NCI-H2081 treated with DMSO at 0.1 percent for 48 hours (cell line): ENCODE measurements at places on chromosomes 4 and X.

GRCh38 chr4:134668237-134668636, 466.6 kb upstream of the PABPC4L start:
- no peak for DNase-seq

GRCh38 chrX:57821703-57822387, 88.4 kb downstream of the ZXDA start:
- DNase-seq = no peak

GRCh38 chrX:48736303-48736702, 25.2 kb upstream of the GLOD5 start:
- no peak for DNase-seq

- no peak for DNase-seq
Observed at GRCh38 chr4:119010909-119011606, 122.4 kb downstream of the SYNPO2 start.

GRCh38 chr4:79178760-79179159, 147.1 kb downstream of the NAA11 start:
- no peak for DNase-seq

GRCh38 chr4:176791591-176792325, 964 bp downstream of the VEGFC start:
- DNase-seq = no peak

DNA sequence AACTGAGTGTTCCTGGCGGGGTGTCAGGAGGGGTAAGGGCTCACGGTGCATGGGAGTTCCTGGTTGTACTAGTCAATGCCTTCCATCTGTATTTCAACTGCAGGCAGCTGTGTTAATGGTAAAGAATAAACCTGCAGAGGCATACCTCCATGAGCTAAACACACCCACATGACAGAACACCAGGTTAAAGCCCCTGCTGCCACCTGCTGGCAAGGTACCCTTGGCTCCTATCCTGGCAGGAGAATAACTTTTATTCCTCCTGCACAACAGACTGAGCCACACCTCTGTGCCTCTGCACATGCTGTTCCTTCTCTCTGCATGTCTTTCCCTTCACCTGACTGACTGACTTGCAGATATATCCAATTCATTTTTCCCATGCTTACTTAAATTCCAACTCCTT, 11.1 kb downstream of the ITIH6 start:
- DNase-seq = no peak

DNA sequence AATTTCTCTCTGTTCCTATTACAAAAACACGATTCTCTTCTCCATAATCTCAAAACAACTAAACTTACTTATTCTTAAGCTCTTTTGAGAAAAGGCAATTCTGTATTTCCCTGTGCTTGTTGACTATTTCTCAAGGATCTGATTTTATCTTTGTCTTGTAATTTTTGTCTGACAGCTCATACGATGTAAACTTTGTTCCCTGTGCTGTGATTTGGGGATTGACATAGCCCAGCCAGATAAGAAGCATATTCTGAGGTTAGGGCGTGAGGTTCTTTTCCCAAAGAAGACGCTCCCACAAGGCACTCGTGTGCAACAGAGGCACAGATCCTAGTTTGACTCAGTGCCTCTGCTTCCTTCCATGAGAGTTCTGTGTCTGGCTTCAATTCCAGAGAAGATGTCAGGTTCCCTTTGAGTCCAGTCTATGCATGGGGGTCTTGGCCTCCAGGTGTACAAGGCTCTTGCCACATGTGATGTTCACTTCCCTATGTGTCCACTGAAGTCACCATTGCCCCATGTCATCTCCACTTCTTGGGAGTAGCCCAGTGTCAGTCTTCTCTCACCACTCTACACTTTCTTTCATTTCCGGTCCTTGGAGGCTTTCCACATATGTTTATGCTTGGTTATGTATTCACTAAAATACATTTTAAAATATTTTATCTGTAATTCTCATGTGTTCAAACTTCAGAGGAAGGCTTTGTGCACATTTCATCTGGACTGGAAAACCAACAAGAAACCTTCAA, 94.8 kb downstream of the MID1 start:
- no peak for DNase-seq

GRCh38 chr4:94458682-94459081, 6.9 kb downstream of the PDLIM5 start:
- no peak for DNase-seq

- DNase-seq = no peak
Observed at GRCh38 chr4:2334826-2335728, 73.2 kb upstream of the MXD4 start.

GRCh38 chr4:160350944-160351343, 1248.1 kb downstream of the RAPGEF2 start:
- DNase-seq = no peak

GRCh38 chr4:92514627-92515026, 210.9 kb downstream of the GRID2 start:
- DNase-seq = no peak

GRCh38 chr4:3312362-3312761, 19.5 kb downstream of the RGS12 start:
- no peak for DNase-seq

GRCh38 chr4:59200992-59201391, 1999.1 kb upstream of the ADGRL3 start:
- no peak for DNase-seq

DNA sequence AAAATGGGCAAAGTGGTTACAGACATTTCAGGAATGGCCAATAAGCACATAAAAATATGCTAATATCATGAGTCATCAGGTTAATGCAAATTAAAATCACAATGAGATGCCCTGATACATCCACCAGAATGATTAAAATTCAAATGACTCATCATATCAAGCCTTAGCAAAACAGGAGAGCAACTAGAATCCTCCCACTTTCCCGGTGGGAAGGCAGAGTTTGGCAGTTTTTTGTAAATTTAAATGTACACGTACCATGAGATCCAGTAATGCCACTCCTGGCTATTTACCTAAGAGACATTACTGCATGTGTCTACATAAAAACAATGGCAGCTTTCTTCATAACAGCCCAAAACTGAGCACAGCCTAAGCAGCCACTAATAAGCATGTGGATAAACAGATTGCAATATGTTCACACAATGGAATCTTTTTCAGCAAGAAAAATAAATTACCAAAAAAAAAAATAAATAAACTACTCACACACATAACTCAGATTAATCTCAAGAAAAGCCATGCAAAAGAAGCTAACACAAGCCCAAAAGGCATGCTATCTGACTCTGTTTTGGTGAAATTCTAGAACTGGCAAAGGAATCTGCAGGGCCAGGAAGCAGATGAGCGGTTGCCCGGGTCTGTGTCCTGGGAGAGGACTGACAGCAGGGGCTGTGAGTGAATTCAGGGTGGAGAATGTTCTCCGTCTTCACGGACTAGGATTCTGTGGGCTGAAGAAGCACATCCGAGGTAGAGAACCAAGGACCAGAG, 48.8 kb downstream of the AFAP1 start:
- DNase-seq = no peak

DNA sequence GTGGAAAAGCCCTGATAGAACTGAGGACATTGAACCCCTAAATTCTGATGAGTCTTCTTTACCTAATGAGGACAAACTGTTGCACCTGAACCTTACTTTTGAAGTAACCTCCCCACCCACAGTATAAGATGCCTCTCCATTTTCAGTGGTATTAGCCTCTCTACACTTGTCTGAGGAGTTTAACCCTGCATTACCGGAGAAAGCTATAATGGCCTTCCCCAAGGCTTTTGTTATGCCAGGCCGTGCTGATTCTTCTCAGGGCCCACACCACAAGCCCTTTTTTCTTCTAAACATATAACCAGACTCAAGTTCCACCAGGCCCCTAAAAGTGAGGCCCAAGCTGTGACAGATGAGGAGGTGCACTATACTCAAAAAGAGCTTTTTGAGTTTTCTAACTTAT, 345.8 kb upstream of the GRID2 start:
- DNase-seq = no peak

DNA sequence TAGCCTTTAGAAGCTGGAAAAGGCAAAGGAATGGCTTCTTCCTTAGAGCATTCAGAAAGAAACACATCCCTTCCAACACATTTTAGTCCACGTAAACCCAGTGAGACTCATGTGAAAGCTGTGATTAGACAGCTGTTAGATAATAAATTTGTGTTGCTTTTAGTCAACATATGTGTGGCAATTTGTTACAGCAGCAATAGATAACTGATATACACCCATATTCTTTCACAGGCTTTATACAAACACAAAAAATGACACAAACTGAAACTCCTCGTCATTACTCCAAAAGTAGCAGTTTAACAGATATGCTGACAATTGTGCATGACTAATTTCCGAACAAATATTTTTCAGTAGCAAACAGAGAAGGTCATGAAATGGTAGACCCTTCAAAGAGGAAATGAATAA, 65.3 kb downstream of the ANTXR2 start:
- no peak for DNase-seq

DNA sequence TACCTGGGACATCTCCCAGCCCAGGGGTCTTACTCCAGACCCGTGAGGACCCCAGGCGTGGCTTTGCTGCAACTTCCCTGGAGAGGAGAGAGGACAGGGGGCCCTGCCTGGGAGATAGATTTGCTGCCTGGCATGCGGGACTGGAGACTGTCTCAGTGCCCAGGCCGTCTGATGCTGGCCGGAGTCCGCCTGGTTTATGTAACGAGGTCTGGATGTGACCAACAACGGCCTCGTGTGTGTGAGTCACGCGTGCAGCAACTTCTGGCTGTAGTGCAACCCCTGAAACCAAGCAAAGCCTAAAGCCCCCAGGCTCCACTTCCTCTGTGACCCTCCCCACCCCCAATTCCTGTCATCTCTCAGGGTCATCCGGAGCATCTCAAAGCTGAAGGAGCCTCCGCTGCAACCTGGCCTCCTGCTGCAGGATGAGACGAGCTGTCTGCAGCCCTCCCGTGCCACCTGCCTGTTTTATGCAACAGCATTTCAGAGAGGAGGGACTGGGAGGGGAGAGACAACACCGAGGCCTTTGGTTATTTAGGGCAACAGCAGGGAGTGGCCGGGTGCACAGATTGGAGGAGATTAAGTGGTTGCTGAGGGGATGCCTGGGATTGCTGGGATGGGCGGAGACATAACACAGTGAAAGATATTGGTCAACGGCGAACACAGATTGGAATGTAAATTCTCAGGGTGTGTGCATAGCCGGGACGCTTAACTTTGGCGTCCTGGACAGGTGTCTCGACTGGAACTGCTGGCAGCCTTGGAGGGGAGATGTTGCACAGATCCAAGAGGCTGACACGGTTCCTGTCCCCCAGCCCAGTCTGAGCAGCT, 16.0 kb downstream of the XG start:
- DNase-seq = no peak

DNA sequence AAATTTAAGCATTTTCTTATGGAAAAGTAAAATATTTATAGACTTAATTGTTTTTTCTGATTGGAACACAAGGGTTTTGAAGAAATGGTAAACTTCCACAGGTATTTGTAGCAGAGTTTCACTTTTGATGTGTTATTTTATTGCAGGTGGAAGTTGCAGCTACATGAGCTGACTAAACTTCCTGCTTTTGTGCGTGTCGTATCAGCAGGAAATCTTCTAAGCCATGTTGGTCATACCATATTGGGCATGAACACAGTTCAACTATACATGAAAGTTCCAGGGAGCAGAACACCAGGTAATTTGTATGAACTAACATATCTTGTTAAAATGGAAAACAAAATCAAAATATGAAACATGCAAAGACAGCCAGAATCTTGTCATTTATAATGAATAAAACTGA, 117.4 kb downstream of the DIPK2B start:
- DNase-seq = no peak

- no peak for DNase-seq
Observed at GRCh38 chr4:81562093-81562492, 90.4 kb upstream of the RASGEF1B start.

DNA sequence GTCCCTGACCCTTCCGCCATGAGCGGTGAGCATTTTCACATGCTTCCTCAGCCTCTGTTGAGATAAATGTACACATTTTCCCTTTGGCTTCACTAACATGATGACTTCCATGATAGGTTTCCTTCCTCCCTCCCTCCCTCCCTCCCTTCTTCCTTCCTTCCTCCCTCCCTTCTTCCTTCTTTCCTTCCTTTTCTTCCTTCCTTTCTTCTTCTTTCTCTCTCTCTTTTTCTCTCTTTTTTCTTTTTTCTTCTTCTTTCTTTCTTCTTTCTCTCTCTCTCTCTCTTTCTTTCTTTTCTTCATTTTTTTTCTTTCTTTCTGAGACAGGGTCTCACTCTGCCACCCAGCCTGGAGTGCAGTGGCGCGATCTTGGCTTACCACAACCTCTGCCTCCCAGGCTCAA, 8.9 kb downstream of the HGFAC start:
- DNase-seq = no peak

DNA sequence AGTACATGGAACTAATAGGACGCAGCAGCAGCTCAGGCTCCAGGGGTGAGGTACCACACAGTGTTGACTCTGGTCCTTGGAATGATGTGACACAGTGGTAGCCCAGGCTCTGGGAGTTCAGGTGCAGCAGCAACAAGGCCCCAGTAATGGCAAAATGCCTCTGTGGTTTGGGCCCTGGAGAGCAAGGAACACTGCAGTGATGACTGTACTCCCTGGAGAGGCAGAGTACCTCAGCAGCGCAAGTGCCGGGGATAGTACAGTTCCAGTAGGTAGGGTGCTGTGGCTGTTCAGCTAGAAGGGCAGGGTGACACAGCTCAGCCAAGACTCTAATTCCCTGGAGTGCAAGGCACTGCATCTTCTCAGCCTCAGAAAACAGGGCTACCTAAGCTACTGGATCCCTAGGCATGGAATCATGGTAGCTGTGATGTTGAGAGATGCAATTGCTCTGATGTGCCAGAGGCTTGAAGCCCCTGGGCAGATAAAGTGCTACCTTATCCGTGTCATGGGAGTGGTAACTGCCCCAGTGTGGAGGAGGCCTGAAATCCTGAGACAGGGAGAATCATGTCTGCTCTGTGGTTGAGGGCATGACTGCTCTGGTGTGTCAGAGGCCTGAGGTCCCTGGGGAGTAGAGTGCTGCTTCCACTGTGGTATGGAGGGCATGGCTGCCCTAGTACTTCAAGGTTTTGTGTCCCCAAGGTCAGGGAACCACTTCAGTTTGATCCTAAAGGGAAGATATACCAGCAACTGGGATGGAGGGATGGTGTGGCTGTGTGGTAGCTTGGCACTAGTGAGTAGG, 55.2 kb downstream of the AREG start:
- DNase-seq = no peak

DNA sequence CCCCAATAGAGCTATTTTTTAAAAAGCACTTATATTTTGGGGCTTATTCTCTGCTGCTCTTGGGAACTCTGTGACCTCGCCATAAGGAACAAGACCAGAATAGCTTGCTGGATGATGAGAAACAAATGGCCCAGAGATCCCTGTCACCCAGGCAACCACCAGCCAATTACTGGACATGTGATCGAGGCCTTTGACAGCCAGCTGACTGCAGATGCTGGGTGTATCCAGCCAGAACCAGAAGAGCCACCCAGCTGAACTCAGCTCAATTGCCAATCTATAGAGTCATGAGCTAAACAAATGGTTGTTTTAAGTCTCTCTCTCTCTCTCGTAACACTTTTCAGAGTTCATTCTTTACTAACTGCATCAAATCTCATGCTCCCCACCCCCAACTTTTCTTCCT, 24.4 kb upstream of the CITED1 start:
- DNase-seq = no peak
